ENCODE measurements at places on chromosomes 11 and 22.

DNA sequence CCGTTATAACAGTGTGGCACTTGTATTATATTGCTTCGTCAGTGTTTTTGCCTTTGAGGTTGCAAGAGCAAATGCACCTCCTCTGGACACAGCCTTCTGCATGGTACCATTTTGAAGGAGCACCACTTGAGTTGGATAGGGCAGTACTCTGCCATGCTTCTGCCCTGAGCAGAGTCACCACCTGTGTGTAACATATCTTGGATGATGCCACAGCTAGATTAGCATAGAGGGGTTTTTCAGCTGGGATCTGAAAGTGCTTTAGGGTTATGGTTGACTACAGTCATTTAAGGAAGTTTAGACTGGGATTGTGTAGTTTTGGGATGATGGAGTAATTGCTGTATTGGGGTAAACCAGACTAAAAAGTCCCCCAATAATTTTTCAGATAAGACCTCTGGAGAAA, 78.8 kb downstream of the PPP6R3 start:
- DNase-seq: no peak

- DNase-seq: no peak
Observed at GRCh38 chr11:126817523-126818450, 182.8 kb downstream of the KIRREL3 start.

DNA sequence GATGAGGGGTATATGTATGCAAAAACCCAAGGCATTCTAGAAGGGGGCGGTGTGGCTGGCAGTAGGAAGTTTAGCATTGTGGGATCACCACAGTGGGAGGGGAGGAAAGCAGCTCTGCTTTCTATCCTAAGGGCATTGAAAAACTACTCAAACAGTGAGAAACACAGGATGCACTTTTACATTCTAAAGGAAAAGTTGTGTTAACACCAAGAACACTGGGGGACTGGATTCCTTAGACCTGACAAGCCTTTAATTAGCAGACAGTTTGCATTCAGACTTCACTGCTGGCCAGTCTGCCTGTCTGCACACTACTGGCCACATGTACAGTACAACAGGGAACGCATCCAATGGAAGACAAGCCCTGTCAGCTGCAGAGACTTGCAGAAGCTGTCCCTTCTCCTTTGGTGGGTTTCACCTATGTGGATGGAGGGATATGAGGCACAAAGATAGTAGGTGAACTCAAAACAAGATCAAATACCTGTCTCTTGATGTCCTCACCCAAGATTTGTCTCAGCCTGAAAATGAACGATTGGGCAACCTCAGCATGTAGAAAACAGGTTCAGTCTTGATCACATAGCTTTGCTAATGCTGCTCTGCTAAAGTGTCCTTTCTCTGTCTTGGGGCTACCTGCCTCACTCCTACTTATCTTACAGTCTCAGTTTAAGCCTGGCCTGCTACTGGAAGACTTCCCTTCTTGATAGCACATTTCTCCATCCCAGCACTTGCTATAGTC, 64.8 kb downstream of the TENM4 start:
- no peak for DNase-seq

GRCh38 chr11:101563166-101563565, 20.6 kb downstream of the TRPC6 start:
- DNase-seq: no peak

GRCh38 chr22:24087071-24087795, 76.1 kb downstream of the CABIN1 start:
- DNase-seq: no peak

GRCh38 chr11:97794876-97795275, 1225.9 kb upstream of the CNTN5 start:
- no peak for DNase-seq

GRCh38 chr11:33040033-33040861, 875 bp downstream of the TCP11L1 start:
- DNase-seq: peak; percentile 45

- DNase-seq: no peak
Observed at GRCh38 chr11:2390091-2390724, 10.3 kb upstream of the TSSC4 start.

- no peak for DNase-seq
Observed at GRCh38 chr11:112225753-112226061, 521 bp upstream of the PTS start.

GRCh38 chr11:126461096-126461440, 105.6 kb downstream of the ST3GAL4 start:
- DNase-seq: no peak

DNA sequence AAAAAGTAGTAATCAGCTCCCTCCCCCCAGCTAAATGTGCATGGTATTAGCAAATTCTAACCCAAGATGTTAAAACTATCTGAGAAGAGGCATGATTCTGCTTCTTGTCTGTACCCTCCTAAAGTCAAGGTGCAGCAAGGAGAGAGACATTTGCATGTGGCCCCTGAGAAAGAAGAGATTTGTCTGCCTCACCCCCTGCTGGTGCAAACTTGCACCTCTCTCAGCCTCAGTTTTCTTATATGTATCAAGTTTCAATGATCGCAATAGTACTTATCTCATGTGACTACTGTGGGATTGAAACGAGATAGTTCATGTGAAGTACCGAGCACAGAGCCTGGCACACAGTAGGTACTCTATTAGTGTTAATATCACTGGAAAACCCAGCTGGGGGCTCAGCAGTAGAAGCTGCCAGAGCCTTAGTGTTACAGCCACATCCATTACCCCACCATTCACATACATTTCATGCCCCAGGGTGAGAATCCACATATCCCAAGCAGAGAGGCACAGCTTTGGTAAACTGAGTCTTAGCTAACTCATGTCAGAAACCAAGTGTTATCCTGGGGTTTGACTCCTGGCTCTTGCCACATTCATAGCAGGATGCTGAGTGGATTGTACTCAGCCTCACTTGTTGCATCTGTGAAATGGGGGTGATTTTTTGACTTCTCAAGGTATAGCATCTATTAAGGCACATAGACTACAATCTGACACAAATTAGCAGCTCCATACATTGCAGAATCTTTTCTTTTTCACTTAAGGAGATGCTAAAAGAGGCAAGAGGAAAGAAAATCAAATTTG, 24.9 kb downstream of the CD44 start:
- DNase-seq: no peak

- no peak for DNase-seq
Observed at GRCh38 chr11:132033051-132033450, 662.6 kb downstream of the NTM start.

DNA sequence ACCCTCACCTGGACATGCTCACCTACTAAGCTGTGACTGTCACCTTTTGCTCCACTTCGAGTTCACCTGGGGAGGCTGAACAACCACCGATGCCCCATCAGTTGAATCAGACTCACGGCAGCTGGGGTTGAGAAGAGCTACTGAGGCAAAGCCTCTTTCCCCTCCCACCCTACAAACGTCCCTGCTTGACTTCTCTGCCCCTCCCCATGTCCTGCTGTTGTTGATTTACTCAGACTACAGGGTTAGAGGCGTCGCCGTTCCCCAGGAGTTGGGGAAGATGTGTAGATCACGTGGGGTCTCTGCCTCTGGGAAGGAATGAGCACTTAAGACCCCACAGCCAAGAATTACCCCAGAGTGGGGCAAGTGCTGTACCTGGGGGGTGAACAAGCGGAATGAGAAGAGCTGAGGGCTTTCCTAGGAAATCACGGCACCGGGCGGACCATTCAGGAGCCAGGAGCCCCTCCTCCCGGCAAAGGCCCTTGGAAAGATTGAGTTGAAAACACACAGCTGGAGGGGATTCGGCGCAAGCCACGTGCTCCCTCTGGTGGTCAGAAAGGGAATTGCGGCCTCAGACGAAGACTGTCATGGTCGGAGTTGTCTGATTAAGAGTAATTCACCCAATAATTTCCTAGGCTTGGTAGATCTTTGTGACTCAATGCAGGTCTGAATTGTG, 7.0 kb downstream of the FXYD2 start:
- peak; percentile 85 for DNase-seq

GRCh38 chr11:17770917-17771316, 36.3 kb downstream of the KCNC1 start:
- peak; percentile 13 for DNase-seq

- DNase-seq: peak; percentile 48
Observed at GRCh38 chr22:28282405-28283067, 363.5 kb upstream of the PITPNB start.

GRCh38 chr11:13000721-13001120, 8.4 kb upstream of the RASSF10 start:
- no peak for DNase-seq

GRCh38 chr11:67117672-67118180, 1.3 kb upstream of the KDM2A start:
- no peak for DNase-seq

- DNase-seq: peak; percentile 93
Observed at GRCh38 chr11:12430954-12431595, 53.7 kb downstream of the PARVA start.

DNA sequence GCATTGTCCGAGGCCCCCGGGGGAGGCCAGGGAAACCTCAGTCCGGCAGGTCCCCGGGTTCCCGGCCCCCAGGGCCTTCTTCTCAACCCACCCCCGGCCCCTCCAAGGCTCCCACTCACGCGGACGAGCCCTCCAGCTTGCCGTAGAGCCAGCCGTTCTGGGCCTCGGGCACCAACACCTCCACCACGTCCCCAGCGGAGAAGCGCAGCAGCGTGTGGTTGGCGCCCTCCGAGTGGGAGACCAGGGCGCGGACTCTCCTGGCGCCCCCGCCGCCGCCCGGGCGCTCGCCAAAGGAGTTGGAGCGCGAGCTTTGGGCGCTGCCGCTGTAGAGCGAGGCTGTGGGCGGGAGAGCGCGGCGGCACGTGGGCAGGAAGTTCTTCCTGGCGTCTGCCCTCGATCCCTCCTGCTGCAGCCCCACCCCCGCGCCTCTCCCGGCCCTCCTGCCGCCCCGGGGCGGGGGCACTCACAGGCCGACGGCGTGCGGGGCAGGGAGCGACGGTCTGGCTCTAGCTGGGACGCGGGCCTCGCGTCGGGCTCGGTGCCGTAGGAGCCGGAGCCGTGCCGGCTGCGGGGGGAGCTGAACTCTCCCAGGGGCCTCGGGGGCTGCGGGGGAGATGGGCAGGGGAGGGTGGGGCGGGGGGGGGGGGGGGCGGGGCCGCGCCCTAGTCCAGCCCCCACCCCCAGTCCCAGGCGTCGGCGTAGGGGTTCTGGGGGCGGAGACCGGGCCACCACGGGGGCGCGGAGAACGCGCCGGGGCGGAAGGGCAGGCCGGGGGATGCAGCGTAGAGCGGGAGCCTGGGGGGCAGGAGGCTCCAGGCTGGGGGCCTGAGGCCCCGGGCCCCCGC, 4.9 kb upstream of the SLC16A8 start:
- DNase-seq: no peak

DNA sequence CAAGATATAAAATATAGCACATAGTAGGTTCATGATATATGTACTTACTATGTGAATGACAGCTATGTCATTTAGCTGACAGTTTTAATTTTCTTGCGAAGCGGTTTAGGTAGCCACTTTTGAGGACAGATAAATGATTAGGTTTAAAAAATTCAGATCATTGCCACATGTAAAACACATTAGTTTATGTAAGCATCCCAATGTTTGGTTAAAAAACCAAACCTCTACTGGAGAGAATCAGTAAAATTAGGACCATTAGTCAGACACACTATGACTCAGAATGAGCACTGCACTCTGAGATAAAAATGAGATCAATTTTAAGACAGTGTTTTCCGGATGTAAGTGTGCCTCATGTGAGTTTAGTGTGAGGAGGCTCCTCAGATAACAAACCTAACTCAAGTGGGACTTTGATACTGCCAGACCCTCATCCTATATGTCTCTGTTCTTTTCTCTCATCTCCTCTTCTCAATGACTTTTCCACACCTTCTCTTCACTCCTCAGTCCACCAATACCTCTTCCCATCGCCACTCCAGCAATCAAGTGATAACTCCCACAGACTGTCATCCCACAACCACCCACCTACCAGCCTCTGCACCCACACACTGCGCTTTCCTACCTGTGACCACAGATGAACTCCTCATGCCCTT, 6.8 kb upstream of the OR2AT4 start:
- DNase-seq: peak; percentile 36

DNA sequence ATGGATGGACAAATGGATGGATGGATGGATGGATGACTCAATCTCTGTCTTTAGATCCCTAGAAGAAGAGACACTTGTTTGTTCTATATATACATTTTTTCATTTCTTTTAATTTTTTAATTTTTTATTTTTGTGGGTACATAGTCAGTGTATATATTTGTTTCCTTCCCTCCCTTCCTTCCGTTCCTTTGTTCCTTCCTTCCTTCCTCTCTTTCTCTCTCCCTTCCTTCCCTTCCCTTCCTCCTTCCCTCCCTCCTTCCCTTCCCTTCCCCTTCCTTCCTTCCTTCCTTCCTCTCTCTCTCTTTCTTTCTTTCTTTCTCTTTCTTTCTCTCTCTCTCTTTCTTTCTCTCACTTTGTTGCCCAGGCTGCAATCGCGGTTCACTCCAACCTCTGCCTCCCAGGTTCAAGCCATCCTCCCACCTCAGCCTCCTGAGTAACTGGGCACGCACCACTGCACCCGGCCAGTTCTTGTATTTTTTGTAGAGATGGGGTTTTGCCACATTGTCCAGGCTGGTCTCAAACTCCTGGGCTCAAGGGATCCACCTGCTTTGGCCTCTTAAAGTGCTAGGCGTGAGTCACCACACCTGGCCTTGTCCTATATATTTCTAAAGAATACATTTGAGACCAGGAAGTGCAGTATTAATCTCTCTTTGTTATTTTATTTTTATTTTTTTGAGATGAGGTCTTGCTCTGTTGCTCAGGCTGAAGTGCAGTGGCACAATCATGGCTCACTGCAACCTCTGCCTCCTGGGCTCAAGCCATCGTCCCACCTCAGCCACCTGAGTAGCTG, 42.5 kb upstream of the AQP11 start:
- no peak for DNase-seq

- peak; percentile 88 for DNase-seq
Observed at GRCh38 chr11:126992065-126992803, 8.3 kb downstream of the KIRREL3 start.

GRCh38 chr11:127640561-127641451, 640.2 kb upstream of the KIRREL3 start:
- no peak for DNase-seq

DNA sequence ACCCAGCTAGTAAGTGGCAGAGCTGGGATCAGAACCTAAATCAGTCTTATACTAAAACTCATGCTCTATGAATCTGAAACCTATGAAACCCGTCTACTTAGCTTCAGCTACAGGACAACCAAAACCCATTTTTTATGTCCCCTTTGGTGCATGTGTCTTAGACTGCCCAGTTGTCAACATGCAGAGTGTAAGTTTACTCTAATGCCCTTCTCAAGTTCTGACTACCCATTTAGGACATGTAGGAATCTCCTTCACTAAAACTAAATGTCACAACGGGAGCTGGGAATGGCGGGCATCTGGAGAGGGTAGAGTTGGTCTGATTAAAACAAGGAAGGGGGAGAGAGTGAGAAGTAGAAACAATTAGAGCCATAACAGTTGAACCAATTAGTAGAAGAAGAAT, 167.9 kb upstream of the UBASH3B start:
- no peak for DNase-seq

- DNase-seq: no peak
Observed at GRCh38 chr11:86128914-86129313, 60.0 kb upstream of the PICALM start.

Data from adipocyte (in vitro differentiated cells).